NB4 (cell line): ENCODE measurements at places on chromosomes 3 and 15.

GRCh38 chr3:115401851-115402501 is 221.3 kb upstream of the GAP43 start:
- no peak for DNase-seq

DNA sequence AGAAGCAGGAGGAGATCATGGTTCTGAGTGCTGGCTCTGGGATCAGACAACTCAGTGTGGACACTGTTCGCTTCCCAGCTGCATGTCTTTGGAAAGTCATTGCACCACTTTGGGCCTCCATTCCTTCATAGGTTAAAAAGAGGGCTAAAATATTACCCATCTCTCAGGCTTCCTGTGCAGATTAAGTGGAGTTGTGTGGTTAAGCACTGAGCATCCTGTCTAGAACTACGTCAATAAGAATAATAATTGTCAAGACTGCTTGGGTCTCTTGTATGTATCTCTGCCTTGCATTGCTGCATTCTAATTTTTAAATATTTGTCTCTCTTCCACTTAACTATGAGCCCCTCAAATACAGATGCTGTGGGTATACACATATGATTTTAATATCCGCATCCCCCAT is 22.3 kb downstream of the CFAP161 start:
- DNase-seq: no peak

- peak; percentile 60 for DNase-seq
Observed at GRCh38 chr3:177836671-177837070, 639.4 kb upstream of the TBL1XR1 start.

GRCh38 chr15:90360746-90361145 is 8.7 kb downstream of the ZNF774 start:
- no peak for DNase-seq

GRCh38 chr15:77118882-77119321 is 48.0 kb upstream of the TSPAN3 start:
- DNase-seq: peak; percentile 76

DNA sequence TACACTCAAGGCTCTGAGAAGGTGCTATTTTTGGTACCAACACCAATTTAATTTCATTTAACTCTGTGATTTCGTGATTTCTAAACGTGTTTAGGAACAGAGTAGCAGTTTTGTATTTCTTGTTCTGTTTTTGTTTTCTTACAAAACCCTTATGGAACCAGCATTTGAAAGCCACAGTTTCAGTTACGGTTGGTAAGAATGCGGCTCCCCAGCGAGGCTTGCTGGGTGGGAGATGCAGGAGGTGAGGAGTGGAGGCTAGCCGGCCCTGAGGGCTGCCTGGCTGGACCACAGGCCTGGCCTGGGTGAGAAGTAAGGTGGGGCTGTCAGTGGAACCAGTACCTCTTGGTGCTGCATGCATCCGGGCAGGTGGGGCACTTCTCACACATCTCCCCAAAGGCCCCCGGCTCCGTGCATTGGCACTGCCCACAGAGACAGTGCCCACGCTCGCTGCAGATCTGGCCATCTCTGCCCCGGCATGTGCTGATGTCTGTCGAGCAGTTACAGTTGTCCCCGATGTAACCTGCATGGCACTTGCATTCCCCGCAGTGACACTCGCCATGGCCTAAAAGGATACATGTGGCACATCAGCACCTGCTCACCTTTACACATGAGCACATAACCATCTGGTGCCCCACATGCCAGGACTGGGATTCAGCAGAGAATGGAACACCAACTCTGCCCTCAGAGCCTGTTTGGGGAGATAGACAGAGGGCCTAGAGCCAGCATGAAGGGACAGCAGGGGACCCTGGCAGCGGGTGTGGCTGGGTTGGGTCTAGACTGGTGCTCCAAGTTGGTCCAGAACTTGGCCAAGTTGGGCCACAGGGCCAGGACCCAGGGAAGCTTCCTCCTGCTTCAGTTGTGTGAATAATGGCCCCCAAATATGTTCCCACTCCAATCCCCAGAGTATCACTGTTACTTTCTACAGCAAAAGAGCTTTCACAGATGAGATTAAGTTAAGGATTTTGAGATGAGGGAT is 43.4 kb downstream of the UMPS start:
- DNase-seq: no peak

- peak; percentile 12 for DNase-seq
Observed at GRCh38 chr3:152069871-152070270, 196.4 kb downstream of the SUCNR1 start.

- peak; percentile 36 for DNase-seq
Observed at GRCh38 chr3:377158-377561, 180.6 kb downstream of the CHL1 start.

- no peak for DNase-seq
Observed at GRCh38 chr3:148901987-148902791, 37.1 kb downstream of the CPA3 start.

DNA sequence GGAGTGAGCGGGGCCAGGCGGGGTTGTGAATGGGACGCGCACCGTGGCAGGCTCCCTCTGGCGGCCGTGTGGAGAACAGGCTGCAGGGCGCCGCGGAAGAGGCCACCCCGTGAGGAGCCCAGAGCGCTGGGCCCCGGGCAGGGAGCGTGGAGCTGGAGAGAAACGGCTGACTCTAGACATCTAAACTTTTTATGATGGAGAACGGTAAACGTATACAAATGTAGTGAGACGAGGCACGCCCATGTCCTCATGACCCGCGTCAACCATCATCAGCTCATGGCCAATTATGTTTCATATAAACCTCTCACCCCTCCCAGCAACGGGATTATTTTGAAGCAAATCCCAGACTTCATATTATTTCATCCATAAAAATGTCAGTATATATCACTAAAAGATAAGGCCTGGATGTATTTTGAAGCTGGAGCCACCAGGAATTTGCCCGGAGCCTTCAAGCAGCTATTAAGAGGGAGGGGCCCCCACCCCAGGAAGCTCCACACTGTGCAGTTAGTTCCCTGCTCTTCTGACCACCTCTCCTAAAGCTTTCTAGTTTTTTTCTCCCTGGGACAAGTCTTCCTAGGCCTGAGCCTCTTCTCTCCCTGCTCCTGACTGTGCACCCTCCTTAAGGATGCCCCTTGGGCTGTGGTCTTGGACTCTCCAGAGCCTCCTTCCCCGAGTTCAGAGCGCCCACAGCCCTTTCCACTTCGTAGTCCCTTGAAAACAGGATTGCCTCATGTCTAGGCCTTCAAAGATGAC is 149.5 kb downstream of the SMAD6 start:
- peak; percentile 87 for DNase-seq

- no peak for DNase-seq
Observed at GRCh38 chr3:58175437-58176184, 35.2 kb downstream of the DNASE1L3 start.
